Calu3 (cell line): ENCODE measurements at places on chromosomes 2 and 18. TPM values are rescaled to one million over a fixed set of nuclear protein-coding genes. Genes with fewer than 3 reads are reported as not detected.

The RMND5A gene
- 46.5 and 52.4 TPM in 2 replicates for total RNA-seq

The DYSF gene
- 1.4 and 3.2 TPM in 2 replicates for total RNA-seq

The TRAPPC8 gene
- total RNA-seq, result 38.0 and 40.1 TPM in 2 replicates

The SULT1C4 gene
- not detected in 2 replicates for total RNA-seq

The EHD3 gene
- 1.7 and 2.2 TPM in 2 replicates for total RNA-seq
